ENCODE measurements at places on chromosomes 3 and 15. TPM values are rescaled to one million over a fixed set of nuclear protein-coding genes. Genes with fewer than 3 reads are reported as not detected.

GRCh38 chr15:36558921-36559320, 20.5 kb upstream of the CDIN1 start:
- H3K4me3 ChIP-seq, result no peak overlapping the region
- H3K4me1 ChIP-seq, result no peaks in the 10 kb centered on the region
- no peak for DNase-seq
- no peaks in the 10 kb centered on the region for H3K36me3 ChIP-seq
- no peak overlapping the region for H3K27ac ChIP-seq

GRCh38 chr3:66495668-66496045, 5.2 kb downstream of the LRIG1 start:
- H3K36me3 ChIP-seq, result no peaks in the 10 kb centered on the region
- H3K27ac ChIP-seq, result no peak overlapping the region
- no peak overlapping the region for H3K4me3 ChIP-seq
- DNase-seq, result no peak

DNA sequence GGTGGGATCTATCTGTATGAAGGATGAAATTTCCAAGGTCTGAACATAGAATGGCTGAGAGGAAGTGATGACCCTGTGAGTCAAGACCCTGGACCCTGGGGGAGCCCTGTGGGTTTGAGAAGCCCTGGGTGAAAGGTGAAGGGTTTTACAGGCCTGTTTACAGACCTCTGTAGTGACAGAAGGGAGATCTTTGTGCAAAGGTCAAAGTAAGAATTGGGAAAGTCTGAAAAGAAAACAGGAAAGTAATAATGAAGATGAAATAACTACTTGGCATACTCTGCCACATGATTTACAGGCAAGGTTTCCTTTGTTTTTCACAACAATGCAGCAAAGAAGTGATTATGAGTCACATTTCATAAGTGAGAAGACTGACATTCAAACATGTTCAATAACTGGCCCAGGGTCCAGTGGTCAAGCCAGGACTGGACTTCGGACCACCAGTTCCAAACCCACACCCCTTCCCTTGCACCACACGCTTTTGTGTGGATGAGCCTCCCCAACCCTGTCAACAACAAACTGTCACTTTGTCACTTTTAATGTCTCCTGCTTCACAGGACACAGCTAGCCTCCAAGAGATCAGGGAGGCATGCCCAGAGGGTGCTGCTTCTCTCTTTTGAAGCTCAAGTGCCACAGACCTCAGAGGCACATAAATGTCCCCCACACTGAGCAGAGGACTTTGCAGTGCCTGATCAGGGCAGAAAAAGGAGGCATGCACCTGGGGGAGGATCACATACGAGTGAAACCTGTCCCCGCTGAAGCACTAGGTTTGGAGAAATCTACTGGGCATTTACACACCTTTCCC, 21.5 kb downstream of the CD86 start:
- no peaks in the 10 kb centered on the region for H3K27me3 ChIP-seq
- H3K4me1 ChIP-seq, result peaks cover 26% of the 10 kb centered on the region

SHC4 gene
- total RNA-seq, result 0.44 TPM

SUSD5 gene
- total RNA-seq, result 1.3 TPM

DNA sequence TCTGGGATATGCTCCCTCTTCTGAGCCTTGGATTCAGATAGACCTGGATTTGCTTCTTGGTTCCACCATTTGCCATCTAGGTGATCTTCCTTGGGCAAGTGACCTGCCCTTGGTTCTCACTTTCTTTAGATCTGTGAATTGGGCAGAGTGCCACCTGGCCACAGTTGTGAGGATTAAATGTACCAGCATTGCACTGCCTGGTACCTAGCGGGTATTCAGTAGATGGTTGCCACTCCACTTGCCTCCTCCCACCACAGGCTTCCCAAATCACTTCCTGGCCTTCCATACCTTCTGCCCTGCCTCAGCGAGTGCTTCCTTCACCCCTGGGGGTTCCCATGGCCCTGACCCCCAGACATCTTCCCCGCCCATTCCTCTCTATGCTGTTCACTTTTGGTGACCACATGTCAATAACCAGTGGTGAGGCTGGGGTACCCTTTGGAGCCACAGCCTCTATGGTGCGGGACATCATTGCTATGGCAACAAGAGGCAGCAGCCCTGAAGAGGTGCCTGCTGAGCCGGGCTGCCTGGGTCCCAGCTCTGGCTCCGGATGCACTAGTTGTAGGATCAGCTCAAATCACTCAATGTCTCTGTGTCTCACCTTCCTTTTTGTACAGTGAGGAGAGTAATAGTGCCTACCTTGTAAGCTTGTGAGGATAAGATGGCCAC, 40.5 kb downstream of the CMTM7 start:
- no peak overlapping the region for H3K4me3 ChIP-seq
- no peaks in the 10 kb centered on the region for H3K36me3 ChIP-seq
- no peak for DNase-seq
- H3K27me3 ChIP-seq, result no peaks in the 10 kb centered on the region
- peak overlapping the region; percentile 67 for H3K27ac ChIP-seq
